ENCODE measurements at places on chromosomes 7 and 10.

GRCh38 chr7:44293561-44294324, 31.7 kb downstream of the CAMK2B start:
- DNase-seq: no peak

GRCh38 chr10:92967641-92968040, 93.0 kb upstream of the CYP26C1 start:
- DNase-seq: no peak

GRCh38 chr10:76935941-76936613, 701.5 kb downstream of the KCNMA1 start:
- DNase-seq: no peak

GRCh38 chr10:132202070-132202970, 15.6 kb downstream of the DPYSL4 start:
- no peak for DNase-seq

GRCh38 chr10:86391236-86391840, 24.7 kb upstream of the GRID1 start:
- DNase-seq: no peak
